A549 treated with Mapracorat at 1 μM for 4 hours (cell line): ENCODE measurements at places on chromosomes 3 and 15. TPM values are rescaled to one million over a fixed set of nuclear protein-coding genes. Genes with fewer than 3 reads are reported as not detected.

Gene TEX9
- 3.8 to 5.2 TPM (median 4.7 TPM) in 5 replicates for total RNA-seq

Gene CD200R1
- total RNA-seq, result not detected in 5 replicates

Gene KY
- total RNA-seq, result 0.07 to 0.14 TPM (median 0.08 TPM) in 4 of 5 replicates, not detected in the other

Gene MORC1
- not detected in 5 replicates for total RNA-seq

Gene DYNC1LI1
- total RNA-seq, result 37.4 to 50.8 TPM (median 41.0 TPM) in 5 replicates

Gene CTXN2
- total RNA-seq, result not detected in 5 replicates

Gene SNX4
- 21.1 to 25.9 TPM (median 23.1 TPM) in 5 replicates for total RNA-seq

Gene C3orf20
- total RNA-seq, result 0.06 to 0.07 TPM in 2 of 5 replicates, not detected in the others

Gene CHDH
- total RNA-seq, result 1.7 to 2.9 TPM (median 2.2 TPM) in 5 replicates

Gene SCN11A
- 0.02 TPM in 1 of 5 replicates, not detected in the others for total RNA-seq

Gene PRR23C
- not detected in 5 replicates for total RNA-seq

Gene LMOD3
- total RNA-seq, result not detected in 5 replicates

Gene KBTBD8
- total RNA-seq, result 0.31 to 1.6 TPM (median 0.46 TPM) in 5 replicates

Gene CTDSPL
- 12.1 to 16.5 TPM (median 13.1 TPM) in 5 replicates for total RNA-seq

Gene GTPBP8
- total RNA-seq, result 14.0 to 16.4 TPM (median 15.5 TPM) in 5 replicates

Gene APBA2
- 15.5 to 20.7 TPM (median 17.9 TPM) in 5 replicates for total RNA-seq

Gene DLEC1
- 0.03 to 0.05 TPM (median 0.04 TPM) in 3 of 5 replicates, not detected in the others for total RNA-seq

Gene GPR149
- not detected in 5 replicates for total RNA-seq

Gene SAMMSON
- not detected in 5 replicates for total RNA-seq

Gene LIPC
- total RNA-seq, result 0.09 to 0.15 TPM (median 0.14 TPM) in 4 of 5 replicates, not detected in the other

Gene DAZL
- not detected in 5 replicates for total RNA-seq

Gene LAMB2
- 82.0 to 115 TPM (median 113 TPM) in 5 replicates for total RNA-seq

Gene THRB
- total RNA-seq, result 0.97 to 1.7 TPM (median 1.0 TPM) in 5 replicates

Gene CHRFAM7A
- total RNA-seq, result 4.6 to 8.9 TPM (median 7.4 TPM) in 5 replicates

Gene STRIT1
- total RNA-seq, result not detected in 5 replicates

Gene TM4SF18
- 33.6 to 37.3 TPM (median 34.3 TPM) in 5 replicates for total RNA-seq

Gene BMF
- 0.97 to 1.5 TPM (median 1.1 TPM) in 5 replicates for total RNA-seq

Gene RARRES1
- total RNA-seq, result 7.7 to 11.7 TPM (median 11.2 TPM) in 5 replicates

Gene TIMP4
- 10.0 to 14.3 TPM (median 11.9 TPM) in 5 replicates for total RNA-seq

Gene LRRC3B
- total RNA-seq, result not detected in 5 replicates

Gene SH3GL3
- 0.47 to 1.3 TPM (median 0.78 TPM) in 5 replicates for total RNA-seq

Gene CPNE9
- 0.15 to 0.31 TPM (median 0.17 TPM) in 3 of 5 replicates, not detected in the others for total RNA-seq

Gene P3H2
- total RNA-seq, result 25.1 to 37.9 TPM (median 34.5 TPM) in 5 replicates

Gene SI
- not detected in 5 replicates for total RNA-seq

Gene PLCB2
- 0.51 to 1.1 TPM (median 0.77 TPM) in 5 replicates for total RNA-seq

Gene DUOXA2
- not detected in 5 replicates for total RNA-seq

Gene DNASE1L3
- total RNA-seq, result 0.21 TPM in 1 of 5 replicates, not detected in the others

Gene ANKUB1
- total RNA-seq, result not detected in 5 replicates

Gene TEX55
- total RNA-seq, result not detected in 5 replicates

Gene IGSF10
- 0.28 to 0.57 TPM (median 0.35 TPM) in 5 replicates for total RNA-seq

Gene MYO9A
- total RNA-seq, result 8.4 to 11.5 TPM (median 11.0 TPM) in 5 replicates

Gene TUBGCP5
- 20.8 to 29.3 TPM (median 26.2 TPM) in 5 replicates for total RNA-seq

Gene LRRFIP2
- 53.7 to 63.5 TPM (median 57.3 TPM) in 5 replicates for total RNA-seq

Gene DOCK3
- total RNA-seq, result 0.34 to 0.45 TPM (median 0.37 TPM) in 5 replicates

Gene CFAP91
- total RNA-seq, result 0.15 to 0.43 TPM (median 0.24 TPM) in 4 of 5 replicates, not detected in the other

Gene ST3GAL6
- total RNA-seq, result 0.88 to 1.3 TPM (median 1.1 TPM) in 5 replicates

Gene PATL2
- total RNA-seq, result 0.23 to 0.29 TPM (median 0.23 TPM) in 3 of 5 replicates, not detected in the others

Gene CSK
- total RNA-seq, result 56.3 to 65.7 TPM (median 62.4 TPM) in 5 replicates

Gene FSIP1
- 0.70 to 1.1 TPM (median 0.89 TPM) in 5 replicates for total RNA-seq

Gene SAXO2
- total RNA-seq, result 2.2 to 2.6 TPM (median 2.2 TPM) in 5 replicates
